ENCODE measurements at places on chromosomes 13 and 19. TPM values are rescaled to one million over a fixed set of nuclear protein-coding genes. Genes with fewer than 3 reads are reported as not detected.

DNA sequence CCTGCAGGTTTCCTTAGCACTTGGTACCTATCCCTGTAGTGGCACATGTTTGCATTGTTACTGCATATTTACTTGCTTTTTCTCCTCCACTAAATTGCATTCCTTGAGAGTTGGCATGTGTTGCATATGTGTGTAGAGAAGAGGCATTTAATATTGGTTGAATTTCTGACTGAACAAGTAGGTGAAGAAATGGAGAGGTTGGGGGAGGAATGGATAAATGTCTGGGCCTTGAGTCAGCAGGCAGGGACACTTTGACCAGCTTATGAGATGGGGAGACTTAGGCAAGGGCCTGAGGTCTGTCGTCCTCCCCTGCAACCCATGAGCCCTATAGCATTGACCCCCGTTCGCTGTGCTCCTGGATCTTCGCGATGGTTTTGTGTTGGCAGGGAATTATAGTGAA is 2.0 kb upstream of the GPR18 start:
- no peak for DNase-seq

DNA sequence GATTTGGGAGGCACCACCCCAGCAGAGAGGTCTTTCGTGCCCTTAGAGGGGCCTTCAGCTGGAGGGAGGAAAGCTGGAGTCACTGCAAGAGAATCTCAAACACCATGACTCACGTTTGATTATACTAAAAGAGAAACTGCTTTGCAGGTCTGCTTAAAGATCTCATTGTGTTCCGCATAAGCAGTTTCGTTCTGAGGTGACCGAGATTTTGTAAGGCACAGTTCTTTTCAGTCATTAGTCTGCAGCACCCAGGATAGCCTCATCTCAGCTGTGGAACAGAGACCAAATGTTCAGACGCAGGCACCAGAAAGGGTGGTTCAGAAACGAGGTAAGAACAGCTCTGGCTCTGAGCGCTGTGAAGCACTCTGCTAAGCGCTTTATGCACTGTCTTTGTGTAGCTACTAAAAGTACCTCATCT is 71.2 kb upstream of the GTF3A start:
- DNase-seq: no peak

DNA sequence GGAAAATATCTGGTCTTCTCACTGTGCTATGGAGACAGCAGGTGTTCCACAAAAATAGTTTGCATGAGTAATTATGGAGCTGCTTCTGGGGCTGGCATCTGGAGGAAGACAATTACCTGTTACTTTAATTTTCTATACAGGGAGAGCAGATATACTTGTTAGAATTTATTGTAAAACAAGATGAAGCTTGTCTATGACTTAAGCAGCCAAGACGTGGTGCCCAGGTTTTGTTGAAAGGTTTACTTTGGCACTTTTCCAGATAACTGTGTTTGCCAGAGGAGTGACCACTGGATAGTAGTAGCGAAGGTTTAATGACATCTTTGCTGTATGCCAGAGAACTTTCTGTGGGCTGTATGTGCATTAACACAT is 134.5 kb upstream of the KL start:
- no peak for DNase-seq

DNA sequence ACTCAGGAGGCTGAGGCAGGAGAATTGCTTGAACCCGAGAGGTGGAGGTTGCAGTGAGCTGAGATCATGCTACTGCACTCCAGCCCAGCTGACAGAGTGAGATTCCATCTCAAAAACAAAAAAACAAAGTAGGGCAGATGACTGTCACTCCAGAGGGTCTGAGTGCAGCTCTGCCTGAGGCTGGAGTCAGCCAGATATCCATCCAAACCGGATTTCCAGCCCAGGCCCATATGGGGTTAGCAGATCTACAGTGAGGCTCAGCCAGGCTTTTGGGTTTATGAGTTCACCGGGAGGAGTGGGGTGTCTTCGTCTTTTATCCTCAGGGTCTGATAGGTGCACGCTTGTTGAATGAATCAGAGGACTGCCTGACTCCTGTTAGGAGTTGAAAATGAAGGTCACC is 19.0 kb downstream of the LAMP1 start:
- no peak for DNase-seq

DNA sequence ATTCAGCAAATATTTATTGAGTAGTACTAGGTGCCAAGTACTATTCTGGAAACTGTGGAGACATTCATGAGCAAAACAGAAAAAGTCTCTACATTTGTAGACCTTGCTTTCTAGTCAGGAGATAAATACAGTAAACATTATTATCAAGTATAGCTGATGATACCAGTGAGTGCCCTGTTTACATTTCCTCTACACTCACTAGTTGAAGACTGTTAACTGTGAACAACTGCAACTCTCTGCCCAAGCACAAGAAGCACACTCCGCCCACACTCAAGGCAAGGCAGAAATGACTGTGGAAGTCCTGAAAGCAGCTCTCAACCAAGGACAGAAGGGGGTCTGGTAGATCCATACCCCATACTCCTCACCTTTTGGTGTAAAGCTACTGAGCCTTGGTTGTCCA is 837.0 kb downstream of the DIAPH3 start:
- DNase-seq: no peak

Gene NKPD1
- total RNA-seq: 0.64 TPM
